ENCODE measurements at places on chromosomes 3 and 15.

DNA sequence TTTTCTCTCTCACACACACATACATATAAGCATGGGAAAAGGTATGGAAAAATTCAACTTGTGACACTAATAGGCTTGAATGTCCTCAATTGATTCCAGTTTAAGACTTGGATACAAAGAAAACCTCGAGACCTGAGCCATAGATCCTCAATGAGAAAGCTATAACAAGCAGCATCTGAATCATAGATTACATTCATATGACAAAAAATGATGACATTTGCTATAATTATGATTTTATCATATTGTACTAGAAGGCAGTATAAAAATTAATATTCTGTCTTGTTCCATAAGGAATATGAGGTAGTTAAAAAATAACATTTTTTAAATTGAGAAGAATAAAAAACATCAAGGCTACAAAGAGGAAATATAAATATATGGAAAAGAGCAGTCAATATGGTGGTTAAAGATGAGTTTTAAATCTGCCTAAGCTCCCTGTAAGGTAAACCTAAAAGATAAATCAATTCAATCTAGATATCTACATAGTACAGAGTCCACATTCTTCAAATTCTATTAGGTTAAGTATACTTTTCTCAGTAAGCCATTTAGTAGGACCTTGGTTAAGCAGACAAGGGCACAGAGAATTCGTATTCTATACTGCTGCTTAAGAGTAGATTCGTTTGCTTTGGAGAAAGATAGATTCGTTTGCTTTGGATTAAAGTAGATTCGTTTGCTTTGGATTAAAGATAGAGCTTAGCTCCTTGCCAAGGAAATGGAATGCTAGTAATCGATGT is 175.7 kb downstream of the STAG1 start:
- DNase-seq: no peak

DNA sequence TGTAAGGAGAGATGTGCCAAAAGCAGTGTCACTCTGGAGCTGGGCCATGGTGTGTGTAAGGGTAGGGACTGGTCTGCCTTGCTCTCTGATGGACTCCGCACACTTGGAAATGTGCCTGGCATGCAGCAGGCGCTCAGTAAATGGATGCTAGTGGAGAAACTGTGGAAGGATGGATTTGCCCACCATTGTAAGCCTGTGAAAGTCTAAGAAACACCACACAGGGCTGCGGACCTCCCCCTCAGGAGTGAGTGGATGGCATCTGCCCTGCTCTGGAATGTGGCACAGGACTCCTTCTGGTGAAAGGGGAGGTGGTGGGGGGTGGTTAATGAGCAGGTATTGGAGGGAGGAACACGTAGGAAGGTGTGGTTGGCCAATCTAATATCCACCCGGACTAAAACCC is 62.2 kb upstream of the ACAN start:
- no peak for DNase-seq

GRCh38 chr3:30500666-30501399 is 105.6 kb upstream of the TGFBR2 start:
- no peak for DNase-seq

DNA sequence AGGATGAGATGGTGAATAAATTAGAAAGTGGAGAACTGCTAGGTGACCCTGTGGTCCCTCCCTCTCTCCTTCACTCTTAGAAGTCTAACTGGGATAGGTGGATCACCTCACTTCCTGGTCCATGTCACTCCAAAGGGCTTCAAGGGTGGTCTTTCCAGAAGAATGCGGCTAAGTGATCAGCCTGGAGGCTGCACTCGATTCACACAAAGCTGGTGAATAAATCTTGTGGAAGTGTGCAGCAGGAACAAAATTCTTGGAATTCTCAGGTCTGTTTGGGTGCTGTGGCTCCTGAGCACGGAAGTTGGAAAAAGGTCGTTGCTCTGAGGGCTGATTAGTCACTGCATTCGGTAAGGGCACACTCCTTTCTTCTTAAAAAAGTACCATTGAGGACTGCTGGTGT is 46.3 kb downstream of the GASK1A start:
- no peak for DNase-seq

DNA sequence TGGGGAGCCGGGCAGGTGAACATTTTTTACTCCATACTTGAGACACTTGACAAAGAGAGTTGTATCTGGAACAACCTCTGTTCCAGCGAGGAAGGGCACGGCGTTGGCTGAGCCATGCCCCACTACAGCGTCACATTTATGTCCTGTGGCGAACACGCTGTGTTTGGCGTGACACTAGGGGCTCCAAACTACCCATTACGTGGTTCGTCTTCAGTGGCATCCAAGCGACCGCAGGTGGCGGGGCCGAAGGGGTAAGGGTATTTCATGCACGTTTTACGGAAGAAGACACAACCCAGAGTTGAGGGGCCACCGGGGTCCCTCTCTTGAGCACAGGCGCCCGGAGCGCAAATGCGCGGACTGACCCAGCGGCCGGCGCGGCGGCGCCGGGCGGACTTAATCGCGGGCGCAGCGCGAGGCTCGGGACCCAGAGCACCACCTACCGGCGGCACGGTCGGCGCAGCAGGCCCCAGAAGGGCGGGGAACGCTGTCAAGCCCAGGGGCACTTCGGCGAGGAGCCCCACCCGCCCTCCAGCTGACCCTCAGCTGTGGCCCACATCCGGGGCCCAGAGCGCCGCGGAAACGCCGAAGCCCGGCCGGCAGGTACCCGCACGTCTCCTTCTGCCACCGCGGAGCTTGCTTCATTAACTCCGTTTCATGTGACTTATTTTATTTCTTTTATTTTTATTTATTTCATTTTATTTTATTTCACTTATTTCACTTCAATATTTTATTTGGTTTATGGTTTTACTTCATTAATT is 36.4 kb upstream of the TRIM71 start:
- DNase-seq: peak; percentile 15

- no peak for DNase-seq
These were observed 117.3 kb upstream of the C15orf61 start for GRCh38 chr15:67403428-67404154.

GRCh38 chr15:39785139-39785538 is 2.5 kb upstream of the FSIP1 start:
- no peak for DNase-seq

GRCh38 chr15:98718426-98719136 is 70.2 kb downstream of the IGF1R start:
- DNase-seq: no peak

- DNase-seq: no peak
These were observed 56.1 kb upstream of the KIF23 start for GRCh38 chr15:69357773-69358771.

DNA sequence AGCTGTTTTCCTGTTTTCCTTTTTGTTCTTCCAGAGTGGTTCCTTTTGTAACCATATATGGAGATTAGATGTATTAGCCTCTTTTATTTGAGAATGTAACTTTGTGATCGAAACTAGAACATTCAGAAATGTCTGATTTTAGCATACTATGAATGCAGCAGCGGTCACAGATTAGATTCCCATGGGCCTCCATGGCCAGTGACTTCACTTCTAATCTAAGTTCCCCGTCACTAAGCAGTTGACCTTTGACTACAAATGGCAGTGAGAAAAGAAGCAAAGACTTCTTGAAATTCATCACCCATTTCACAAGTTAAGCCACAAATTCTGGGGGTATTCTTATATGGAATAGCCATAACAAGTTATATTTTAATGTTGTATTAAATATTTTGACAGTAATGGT is 114.6 kb upstream of the FLNB start:
- no peak for DNase-seq

DNA sequence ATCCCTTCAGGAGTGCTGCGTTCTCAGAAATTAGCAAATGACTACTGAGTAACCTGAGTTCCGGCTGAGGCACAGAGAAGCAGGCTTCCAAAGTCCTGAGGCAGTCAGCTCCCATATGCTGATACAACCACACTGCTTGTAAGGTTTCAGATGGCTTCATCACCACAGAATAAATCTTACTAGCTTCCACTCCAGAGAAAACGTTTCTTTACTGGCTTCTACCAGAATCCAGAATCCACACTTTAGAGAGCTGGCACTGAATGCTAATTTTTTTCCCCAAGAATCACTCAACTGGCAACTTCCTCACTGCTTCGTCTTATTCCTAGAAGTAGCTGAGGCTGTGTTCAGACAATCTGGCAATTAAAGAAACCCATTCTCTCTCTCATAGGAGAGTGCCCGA is 21.4 kb downstream of the TAMM41 start:
- no peak for DNase-seq

GRCh38 chr15:84953726-84954125 is 27.9 kb upstream of the PDE8A start:
- DNase-seq: no peak

DNA sequence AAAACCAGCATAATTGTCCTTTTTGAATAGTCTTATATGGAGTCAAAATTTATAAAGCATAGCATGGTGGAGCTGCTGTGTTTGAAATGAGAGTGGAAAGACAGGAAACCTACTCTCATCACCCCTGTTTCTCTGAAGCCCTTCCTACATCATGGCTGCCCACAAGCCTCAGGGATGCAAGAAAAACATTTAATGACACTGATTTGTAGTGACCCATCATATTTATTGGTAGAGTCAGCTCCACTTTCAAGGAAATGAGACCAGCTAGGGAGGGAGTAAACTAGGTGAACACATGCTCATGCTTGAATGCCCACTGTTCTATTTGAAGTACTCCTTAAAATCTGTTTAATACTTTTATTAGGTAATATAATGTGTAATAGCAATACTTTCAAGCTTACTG is 494.3 kb upstream of the KCNMB2 start:
- DNase-seq: no peak

- no peak for DNase-seq
These were observed 87.6 kb downstream of the BDH1 start for GRCh38 chr3:197468167-197468566.

GRCh38 chr3:169255511-169255910 is 408.0 kb downstream of the MECOM start:
- no peak for DNase-seq

- DNase-seq: no peak
These were observed 12.3 kb upstream of the EHD4 start for GRCh38 chr15:41984622-41985021.

GRCh38 chr3:149415484-149415883 is 38.0 kb upstream of the TM4SF1 start:
- DNase-seq: no peak

- no peak for DNase-seq
These were observed 119.4 kb downstream of the FNDC3B start for GRCh38 chr3:172158741-172159140.

GRCh38 chr3:170358042-170359010 is 811 bp downstream of the SKIL start:
- DNase-seq: peak; percentile 63

DNA sequence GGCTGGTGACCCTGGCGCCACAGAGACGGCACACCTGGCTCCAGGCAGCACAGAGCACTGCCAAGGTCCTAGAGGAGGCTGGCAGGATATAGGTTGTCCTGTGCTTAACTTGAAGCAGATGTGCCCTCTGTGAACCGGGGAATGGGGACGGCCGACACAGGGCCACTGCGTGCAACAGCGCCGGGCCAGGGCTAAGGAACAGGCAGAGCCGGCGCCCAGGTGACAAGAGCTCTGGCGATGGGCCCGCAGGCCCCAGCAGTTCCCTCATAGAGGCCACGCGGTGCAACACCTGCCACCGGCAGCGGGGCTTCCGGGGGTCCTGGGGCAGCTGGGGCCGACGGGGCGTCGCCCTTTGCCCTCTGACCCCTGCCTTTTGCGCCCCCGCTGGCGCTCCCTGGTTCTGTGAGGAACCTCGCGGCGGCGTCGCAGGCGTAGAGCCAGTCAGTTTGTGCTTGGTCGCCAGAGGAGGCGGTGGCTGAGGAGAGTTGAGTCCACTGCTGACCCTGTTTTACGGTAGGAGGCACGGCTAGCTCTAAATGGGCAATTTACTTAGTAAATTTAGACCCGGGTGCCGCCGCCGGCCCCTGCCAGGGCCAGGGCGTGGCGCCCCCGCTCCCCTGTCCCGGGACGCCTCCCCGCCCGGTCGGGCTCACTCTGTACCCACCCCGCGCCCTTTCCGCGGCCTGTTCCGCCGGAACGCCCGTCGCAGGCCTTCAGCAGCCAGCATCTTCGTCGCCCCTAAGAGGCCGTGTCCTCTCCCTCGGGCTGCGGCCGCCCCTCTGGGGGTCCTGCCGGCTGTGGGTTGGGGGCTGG is at the start of gene NPAP1:
Gene NPAP1, plus strand, starts transcription at position 444 of the 813 bp plus-strand sequence. Its CDS starts 93 bp downstream, at position 537.
- DNase-seq: no peak

DNA sequence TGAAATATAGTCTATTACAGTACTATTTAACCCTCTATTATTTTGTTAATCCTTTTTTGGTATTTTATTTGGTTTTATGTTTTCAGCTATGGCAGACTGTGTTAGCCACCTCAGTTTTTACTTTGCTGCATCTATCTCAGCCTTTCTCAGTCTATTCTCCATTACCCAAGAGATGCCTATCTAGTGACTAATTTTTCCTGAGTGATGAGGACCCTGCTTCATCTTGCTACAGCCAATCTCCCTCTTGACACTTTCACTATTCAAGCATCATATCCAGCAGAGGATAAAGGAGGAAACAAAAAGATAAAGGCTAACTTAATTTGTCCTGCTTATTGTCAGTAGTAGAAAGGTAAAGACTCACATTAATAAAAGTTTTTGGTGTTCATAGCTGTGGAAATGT is 141.8 kb upstream of the NECTIN3 start:
- no peak for DNase-seq

GRCh38 chr3:98223907-98224672 is 40.0 kb upstream of the OR5H6 start:
- DNase-seq: no peak

DNA sequence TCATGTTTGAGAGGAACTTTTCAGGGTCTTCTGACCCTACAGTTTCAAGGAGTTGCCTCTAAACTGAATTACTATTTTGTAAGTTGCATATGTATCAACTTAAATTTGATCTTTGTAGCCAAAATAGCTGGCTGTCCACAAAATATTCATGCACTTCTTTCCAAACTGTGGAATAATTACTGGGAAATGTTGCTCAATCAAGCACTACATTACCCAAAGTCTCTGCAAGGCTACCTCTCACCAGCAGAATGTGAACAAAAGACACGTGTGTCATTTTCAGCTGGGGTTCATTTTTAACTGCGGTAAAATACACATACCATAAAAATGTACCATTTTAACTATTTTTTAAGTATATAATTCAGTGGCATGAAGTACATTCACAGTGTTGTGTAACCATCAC is 320.4 kb downstream of the CTNNB1 start:
- DNase-seq: no peak

DNA sequence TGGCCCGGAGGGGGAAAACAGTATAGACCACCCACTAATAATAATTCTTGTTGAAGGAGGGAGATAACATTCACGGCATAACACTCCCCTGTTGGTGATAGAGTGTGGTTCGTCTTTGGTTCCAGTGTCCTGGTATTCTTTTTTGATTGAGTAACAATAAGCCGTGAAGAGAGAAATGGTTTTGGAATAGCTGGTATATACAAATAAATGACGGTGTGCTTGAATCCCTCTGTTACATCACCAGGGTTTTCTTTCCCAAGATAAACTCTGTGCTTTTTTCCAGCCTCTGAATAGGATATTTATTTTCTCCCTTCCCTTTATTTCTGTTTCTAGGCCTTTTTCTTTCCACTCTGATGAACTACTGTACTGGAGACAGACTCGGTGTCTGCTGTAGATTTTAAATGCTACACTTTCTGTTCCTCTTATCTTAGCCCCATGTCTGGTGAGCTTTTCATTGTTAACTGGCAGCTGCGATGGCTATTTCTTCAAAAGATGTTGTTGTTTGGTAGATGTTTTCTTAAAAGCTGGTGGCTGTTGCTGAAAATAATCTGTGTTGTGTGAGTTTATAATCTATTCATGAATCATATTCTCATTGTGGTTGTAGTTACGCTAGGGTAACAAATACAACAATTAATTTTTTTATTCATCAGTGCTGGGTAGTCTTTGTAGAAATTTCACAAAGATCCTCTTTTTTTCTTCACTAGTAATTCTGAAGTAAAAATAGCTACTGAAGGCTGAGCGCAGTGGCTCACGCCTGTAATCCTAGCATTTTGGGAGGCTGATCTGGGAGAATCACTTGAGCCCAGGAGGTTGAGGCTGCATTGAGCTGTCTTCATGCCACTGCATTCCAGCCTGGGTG is 15.5 kb upstream of the SCAANT1 start:
- DNase-seq: no peak

All from substantia nigra (tissue), 51 donors.